ENCODE measurements at places on chromosomes 11 and 22.
A peak's percentile ranks its signal among the peaks of the same experiment; 100 is the strongest.

DNA sequence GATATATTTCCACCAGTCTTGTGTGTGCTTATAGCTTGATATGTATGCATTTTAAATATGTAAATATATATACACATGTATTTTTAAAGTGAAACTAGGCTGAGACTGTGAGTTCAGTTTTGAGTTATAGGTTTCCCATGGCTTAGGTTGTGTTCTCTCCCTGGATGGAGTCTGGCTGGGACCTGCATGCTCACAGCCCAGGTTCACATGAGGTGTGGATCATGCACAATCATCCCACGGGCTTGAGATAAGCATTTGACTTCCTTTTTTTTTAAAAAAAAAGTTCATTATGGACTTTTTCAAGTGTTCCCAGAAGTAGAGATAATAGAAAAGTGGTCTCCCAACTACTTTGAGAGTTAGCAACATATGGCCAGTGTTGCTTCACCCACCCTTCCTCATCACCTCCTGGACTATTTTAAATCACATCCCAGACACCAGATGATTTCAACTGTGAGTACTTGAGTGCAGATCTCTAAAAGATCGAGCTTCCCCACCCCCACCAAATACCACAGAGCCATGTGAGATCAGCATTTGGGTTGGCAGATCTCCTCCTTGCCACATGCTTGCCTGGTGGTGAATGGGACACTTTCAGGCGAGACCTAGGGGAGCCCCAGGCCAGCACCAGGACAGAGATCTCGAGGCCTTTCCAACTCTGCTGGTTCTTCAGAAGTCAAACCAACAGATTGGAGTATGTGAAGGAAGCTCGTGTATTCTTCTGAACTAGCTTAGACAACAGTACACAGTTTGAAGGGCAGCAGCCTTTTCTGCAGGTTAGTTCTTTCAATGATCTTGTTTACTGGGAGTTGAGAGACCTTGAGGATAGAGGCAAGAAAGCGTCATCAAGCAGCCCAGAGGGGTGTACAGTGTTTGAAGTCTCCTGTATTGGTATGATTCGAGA is 15.9 kb downstream of the MED15 start:
- no peak for DNase-seq

DNA sequence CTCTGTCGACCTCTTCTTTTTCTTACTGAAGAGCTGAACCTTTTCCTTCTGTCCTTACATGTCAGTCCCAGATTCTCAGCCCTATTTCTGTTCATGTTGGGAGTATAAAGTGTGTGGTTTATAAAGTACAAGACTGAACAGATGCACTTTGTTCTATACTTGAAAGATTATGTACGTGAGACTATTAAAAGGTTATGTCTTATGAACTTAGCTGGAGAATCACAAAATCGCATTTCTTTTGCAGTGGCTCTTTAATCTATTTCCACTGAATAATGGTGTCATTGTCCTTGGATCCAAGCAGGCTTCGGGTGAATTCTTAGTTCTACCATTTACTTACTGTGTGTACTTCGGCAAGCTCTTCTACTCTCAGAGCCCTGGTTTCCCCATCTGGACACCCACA is 558.4 kb downstream of the TMEM135 start:
- no peak for DNase-seq

- DNase-seq: no peak
Observed at GRCh38 chr22:34067031-34067430, 146.8 kb upstream of the LARGE1 start.

GRCh38 chr11:129947474-129947873 is 52.1 kb upstream of the NFRKB start:
- no peak for DNase-seq

- DNase-seq: no peak
Observed at GRCh38 chr11:76773921-76774361, 9.2 kb upstream of the TSKU start.

DNA sequence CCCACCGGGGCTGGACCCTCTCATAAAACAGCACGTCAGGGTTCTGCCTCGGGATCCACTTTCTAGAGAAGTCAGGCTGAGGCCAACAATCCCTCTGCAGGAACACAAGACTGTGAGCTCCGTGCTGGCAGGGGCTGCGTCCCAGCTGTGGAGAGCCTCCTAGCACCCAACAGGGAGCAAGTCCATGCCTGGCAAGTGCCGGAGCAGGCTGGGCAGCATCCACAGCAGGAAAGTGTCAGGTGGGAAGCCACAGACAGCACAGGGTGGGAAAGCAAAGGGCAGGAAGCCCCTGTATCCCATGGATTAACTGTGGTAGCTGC is 682.3 kb downstream of the TBC1D22A start:
- DNase-seq: no peak

DNA sequence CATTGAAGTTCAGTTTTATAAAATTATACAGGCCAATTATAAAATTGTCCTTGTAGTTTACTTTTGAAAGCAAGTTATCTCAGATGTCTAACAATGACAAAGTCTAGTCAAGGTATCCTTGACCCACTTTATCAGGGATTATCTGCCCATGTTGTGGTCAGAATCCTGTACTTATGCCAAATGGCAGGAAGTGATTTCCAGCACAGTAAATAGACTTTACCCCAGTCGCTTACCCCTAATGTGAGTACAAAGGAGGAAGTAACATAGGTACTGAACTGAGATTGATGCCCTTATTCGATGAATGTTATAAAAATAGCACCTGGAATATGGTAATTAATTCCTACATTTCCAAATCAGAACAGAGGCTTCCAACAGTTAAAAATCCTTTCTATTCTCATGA is 355.7 kb downstream of the CNTN5 start:
- DNase-seq: no peak

- no peak for DNase-seq
Observed at GRCh38 chr11:86592047-86592591, 80.3 kb downstream of the ME3 start.

- DNase-seq: no peak
Observed at GRCh38 chr11:103380031-103380430, 270.8 kb downstream of the DYNC2H1 start.

GRCh38 chr11:119368121-119369034 is 13.1 kb downstream of the USP2 start:
- DNase-seq: peak; percentile 87

GRCh38 chr11:85109141-85109540 is 518.0 kb downstream of the DLG2 start:
- DNase-seq: no peak

DNA sequence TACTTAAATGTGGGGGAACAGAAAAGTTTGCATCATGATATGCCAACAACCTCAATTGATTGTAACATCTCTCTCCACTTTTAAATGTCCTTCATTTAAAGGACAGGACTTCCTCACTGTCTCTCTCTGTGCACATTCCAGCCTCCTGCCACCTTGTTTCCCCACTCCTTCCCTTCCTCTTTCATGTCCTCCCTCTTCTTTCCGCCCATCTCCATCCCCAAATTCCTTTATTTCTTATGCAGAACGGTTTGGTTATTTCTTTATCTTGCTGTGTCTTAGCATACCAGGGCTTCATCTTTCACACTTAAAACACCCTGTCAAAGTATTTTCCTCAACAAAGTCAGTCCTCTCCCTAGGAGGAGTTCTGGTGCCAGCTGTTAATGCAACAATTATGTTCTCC is 293.8 kb downstream of the NXPE2 start:
- no peak for DNase-seq

DNA sequence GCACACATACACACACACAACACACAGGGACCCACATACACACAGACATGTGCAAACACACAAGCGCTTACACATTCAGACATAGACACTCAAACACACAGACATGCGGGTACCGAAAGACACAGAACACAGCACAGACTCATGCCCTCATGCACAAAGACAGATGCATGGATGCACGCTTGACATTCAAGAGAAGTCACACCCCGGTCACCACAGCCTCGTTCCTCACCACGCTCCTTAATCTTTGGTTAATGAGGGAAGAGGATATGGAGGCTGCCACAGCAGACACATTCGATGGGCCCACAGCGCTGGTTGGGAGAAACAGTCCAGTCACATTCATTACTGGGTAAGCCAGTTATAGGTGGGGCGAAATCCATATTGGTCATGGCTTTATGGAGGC is 51.9 kb upstream of the EIF3D start:
- DNase-seq: no peak

GRCh38 chr22:29693161-29693560 is 26.6 kb upstream of the CABP7 start:
- no peak for DNase-seq

DNA sequence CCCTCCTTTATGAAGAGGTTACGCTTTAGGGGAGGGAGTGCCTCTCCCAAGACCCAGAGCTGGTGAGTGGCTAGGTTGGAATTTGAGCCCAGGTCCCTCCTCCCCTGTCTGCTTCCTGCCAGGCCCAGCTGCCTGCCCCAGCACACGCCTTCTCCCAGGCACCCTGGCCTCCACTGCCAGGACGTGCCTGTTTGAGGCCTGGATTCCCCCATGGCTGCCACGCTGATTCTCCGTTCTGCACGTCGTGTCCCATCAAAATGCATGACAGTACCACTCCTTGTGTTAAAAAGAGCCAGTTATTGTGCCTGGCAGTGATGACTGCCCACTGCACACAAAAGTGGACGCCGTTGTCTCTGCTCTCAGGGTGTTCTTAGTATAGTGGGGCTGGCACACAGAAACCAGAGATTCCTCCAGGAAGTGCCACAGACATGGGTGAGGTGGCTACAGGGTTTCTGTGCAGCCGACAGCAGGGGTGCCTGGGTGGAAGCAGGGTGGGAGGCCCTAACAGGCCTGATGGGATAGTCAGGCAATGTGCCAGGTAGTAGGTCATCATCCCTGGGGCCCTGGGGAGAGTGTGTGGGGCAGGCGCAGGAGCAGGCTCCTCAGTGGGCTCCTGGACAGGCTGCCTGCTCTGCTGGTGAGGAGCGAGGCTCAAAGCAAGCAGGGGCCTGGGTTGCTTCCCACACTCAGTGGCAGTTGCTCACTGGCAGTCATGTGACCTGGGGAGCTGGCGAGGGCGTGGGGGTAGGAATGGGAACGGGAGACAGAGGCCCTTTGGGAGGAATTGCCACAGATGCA is 24.2 kb downstream of the MED15 start:
- DNase-seq: no peak

GRCh38 chr11:10975287-10975721 is 117.5 kb upstream of the ZBED5 start:
- DNase-seq: no peak

- DNase-seq: peak; percentile 67
Observed at GRCh38 chr11:71447791-71448256, 369 bp downstream of the DHCR7 start.

DNA sequence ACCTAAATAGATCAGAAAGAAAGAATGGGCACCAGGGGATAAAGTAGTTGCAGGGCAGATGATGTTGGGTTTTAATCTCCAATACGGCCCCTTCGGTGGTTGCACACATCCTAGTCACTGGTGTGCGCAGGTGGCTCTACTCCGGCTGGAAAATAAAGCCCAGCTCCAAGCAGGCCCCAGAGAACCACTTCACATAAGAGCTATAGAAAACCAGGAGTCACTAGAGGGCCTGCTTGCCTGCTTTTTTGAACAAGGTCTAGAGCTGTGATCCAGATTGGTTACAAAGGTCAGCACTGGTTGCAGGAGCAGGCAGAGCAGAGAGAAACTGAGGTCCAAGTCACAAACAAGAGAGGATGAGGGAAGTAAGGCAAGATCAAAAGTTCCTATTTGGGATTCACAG is 41.5 kb upstream of the MS4A8 start:
- no peak for DNase-seq

- no peak for DNase-seq
Observed at GRCh38 chr22:37990301-37990700, 5.9 kb upstream of the SOX10 start.

- peak; percentile 30 for DNase-seq
Observed at GRCh38 chr22:41302021-41302767, 869 bp downstream of the ZC3H7B start.

GRCh38 chr11:106391771-106392420 is 314.4 kb downstream of the AASDHPPT start:
- no peak for DNase-seq

DNA sequence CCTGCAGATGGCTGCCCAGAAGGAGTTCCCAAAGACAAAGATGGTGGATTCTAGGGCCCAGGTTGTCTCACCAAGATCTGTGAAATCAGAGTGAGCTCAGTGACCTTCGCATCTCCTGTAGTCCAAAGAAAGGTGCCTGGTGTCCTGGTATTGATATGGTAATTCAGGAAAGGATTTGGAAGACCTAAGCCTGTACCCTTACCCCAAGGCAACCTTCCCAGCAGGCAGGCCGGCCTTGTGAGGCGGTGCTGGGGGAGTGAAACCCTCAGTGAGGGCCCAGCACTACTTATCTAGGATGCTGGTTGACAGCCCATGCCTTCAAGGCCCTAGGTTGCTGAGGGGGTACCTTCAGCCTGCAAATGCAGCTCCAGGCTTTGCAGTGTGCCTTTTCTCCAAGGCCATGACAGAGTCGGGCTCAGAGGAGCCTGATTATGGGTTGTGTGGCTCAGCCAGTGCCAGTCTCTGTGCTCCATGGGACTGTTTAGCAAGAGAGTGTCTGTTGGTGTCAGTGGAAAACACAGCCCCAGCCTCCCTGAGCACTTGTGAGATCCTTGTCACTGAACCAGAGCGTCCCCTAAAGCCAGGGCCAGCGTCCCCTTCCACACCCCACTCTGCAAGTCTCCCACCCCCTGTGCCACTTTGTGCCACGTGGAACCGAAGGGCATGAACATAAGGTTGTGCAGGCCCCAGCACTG is 72.8 kb upstream of the MYOD1 start:
- no peak for DNase-seq

DNA sequence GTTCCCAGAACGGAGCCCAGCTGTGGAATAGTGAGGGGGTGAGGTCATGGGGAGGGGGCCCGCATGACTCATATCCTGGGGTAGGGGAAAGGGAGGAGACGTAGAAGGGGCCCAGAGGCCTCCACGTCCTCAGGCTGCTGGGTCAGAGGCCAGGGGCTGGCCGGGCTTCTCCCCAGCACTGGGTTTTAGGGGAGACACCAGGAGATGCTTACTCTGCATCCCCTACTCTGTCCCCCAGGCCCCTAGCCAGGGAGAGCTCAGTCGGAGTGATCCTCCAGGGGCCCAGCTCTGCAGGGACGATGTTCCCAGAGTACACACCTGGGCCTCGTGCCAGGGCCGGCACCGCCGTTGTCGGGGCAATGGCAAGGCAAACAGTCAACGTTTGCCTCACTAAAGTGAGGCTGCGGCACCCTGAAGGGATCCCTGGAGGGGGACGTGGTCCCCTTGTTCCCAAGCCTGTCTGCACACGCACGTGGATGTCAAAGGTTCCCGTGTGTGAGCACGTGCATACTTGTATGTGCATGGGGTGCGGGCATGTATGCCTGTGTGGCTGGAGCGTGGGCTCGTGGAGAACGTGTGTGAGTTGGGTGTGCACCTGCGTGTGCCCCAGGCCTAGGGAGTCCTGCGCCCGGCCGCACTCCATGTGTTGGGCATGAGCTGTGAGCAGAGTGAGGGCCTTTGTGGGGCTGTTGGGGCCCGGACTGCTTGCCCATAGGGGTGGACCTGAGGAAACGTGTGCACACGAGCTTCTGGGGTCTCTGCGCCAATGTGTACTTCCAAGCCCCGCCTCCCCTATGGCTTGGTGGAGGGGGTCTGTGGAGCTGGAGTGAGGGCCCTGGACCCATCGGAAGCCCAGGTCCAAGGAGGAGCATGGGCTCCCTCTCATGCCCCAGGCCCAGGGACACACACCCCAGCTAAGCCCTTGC is 14.2 kb downstream of the PRR33 start:
- no peak for DNase-seq
